ENCODE measurements at places on chromosomes 16 and 17.
A peak's percentile ranks its signal among the peaks of the same experiment; 100 is the strongest.

DNA sequence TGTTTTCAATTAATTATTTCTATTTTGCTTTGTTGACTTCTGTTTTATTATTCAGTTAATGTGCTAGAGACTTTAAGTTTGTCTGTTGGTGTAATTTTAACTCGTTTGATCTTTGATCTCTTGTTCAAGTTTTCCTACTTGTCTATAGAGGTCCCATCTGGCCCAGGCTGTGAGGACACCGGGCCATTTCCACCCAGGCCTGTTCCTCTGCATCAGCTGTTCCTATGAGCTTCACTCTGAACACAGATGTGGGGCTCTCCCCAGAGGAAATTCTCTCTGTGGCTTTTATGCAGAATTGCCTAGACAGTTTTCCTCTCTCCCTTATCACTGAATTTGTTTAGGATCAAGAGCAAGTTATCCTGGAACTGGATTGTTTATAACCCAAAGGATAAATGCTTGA lies 44.7 kb downstream of the MYO18A start:
- no peak for DNase-seq

- no peak for DNase-seq
Observed at GRCh38 chr16:49828533-49829267, 27.2 kb downstream of the ZNF423 start.

DNA sequence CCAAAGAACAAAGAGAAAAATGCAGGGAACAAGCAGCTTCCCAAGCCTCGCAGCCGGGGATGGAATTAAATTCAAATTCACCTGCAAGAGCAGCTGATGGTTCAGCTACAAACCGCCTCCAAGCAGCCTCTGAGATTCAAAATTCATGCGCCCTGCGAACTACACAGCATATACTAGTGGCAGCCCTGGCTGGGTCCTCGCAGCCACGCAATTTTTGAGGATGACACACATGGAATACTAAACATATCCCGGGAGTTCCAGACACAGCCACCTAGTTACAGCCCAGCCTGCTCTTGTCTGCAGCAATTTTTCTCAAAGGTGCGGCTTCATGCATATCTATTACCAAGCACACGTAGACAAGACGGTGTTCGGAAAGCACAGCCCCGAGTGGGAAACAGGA lies 35.9 kb upstream of the KIFC3 start:
- DNase-seq, result no peak

- DNase-seq, result peak; percentile 90
Observed at GRCh38 chr17:43900183-43900857, 7.0 kb downstream of the MPP2 start.

DNA sequence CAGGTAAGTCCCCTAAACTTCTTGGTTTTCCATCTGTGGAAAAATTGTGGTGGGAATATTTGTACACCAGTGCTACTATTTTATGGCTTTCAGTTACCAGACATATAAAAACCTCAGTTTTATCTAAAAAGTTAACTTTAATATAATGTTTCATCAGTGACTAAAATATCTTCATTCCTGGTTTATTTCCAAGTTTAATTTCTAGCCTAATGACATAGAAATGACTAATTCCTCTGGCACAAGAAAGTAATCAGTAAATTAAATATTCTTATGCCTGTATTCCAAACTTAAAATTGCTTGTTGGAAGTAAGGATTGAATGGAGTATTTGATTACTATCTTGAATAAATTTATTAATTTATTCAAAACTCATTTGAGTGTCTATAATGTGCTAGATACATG lies 757.0 kb downstream of the CDH11 start:
- no peak for DNase-seq

- no peak for DNase-seq
Observed at GRCh38 chr17:75889454-75889853, 7.3 kb downstream of the TRIM65 start.

GRCh38 chr16:67150047-67150832 lies 558 bp downstream of the B3GNT9 start:
- no peak for DNase-seq

DNA sequence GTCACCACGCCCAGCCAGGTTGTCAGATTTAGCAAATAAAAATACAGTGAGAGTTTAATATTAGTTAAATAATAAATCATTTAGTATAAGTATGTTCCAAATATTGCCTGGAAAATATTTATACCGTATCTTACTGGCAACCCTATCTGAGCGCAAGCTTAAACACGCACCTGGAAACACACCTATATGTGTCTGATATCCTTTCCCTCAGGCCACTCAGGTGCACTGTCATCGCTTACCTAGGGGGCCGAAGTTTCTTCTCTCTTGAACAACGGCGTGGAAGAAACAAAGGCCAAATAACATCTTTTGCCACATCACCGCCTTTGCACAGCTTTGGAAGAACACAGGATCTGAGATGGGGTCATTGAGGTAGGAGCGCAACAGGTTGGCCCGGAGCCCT lies 54.0 kb downstream of the LYRM1 start:
- no peak for DNase-seq

GRCh38 chr16:556474-557173 lies 3.6 kb upstream of the PRR35 start:
- DNase-seq, result no peak

DNA sequence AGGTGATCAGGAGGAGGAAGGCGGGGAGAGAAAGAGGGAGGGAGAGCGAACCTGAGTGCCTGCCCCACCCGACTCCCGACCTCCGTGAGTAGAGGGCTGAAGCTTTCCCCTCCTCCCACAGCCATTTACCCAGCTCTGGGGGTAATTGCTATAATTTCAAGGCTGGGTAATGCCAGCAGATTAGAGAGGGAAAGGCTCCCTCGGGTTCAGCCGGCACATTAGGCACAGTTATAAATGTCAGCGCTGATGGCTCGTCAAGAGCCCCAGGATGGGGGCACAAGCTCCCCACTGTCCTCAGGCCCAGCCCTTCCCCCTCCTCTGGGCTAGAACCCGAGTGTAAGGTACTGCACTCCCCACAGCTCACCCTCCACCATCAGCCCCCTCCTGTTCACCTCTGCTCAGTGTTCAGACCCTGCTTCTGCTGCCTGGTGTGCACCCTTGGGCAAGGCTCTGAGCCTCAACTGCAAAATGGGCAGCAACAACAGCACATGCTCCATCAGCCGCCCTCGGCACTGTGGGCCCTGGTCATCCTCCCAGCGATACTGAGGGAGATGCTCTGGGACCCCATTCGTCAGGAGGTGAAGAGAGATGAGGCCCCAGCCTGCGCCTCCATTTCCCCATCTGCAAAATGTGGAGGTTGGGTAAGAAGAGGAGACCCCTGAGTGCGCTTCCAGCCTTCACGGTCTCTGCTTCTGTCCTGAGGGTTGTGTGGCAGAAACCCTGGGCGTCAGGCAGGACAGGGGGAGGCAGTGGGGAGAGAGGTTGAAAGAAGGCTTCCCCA lies 77.2 kb downstream of the NT5M start:
- DNase-seq, result no peak

DNA sequence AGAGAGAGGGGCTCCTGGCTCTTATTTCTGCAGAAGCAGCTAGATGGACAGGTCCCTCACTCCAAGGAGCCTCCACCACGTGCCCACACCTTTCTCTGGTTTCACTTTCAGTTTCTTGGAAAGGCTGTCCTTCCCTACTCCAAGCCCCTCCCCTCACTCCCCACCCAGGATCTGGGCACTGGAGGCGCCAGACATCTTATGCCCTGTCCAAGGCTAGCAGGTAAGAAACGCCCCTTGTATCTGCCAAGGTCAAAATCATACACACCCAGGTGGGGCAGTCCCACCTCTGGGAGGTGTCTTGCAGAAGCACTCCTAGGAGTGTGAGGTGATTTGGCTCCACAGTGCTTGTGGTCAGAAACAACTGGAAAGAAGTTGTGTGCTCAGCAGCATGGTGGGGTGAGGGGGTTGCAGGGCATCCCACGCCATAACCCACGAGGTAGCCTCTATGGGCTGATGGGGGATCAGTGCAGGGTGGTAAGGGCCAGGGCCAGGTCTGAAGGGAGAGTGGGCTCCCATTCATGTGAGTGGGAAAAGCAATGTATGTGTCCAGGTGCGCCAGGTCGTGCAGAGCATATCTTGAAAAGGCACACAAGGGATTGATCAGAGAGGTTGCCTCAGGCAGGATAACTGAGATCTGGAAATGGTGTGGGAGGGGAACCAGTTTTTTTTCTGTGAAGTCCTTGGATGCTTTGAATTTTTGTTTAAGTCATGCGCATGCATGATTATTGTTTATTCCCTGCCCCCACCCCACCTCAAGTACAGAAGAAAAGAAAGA lies 31.8 kb upstream of the PRM1 start:
- peak; percentile 73 for DNase-seq

DNA sequence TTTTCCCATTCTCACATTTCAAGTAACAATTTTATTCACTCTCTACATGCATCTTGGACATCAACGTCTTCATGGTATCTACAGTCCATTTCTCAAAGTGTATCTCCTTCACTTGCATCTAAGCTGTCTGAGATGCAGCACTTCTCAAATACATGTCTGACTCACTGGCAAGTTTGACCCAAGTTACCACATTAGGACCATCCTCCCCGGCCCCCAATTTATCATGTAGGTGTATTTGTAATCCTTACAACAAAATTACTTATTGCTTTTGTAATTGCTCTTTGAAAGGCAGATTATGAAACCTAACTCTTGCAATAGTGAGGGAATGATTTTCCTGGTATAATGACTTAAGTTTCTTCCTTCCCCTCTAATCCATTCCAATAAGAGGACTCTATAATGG lies 28.9 kb upstream of the ULK2 start:
- DNase-seq, result no peak

- no peak for DNase-seq
Observed at GRCh38 chr17:2571523-2572303, 21.7 kb upstream of the PAFAH1B1 start.

DNA sequence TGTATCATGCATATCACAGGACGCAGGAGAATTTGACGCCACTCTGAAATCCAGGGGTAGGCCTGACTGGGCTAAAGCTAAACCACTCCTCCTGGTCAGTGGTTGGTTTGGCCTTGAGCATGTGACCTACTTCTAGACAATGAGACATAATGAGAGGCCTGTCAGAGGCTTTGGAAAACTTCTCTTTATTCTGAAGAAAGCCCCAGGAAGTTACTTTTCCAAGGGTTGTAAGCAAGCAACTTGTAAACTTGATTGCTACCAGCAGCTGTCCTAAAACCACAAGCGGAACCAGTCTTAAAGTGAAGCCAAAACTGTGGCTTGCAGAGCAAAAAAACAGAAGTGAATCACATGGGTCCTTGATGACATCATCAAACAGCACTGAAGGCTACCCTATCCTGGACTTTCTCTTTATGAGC lies 138.2 kb upstream of the COX10 start:
- no peak for DNase-seq

- DNase-seq, result peak; percentile 4
Observed at GRCh38 chr17:37608351-37609169, 658 bp downstream of the SYNRG start.

DNA sequence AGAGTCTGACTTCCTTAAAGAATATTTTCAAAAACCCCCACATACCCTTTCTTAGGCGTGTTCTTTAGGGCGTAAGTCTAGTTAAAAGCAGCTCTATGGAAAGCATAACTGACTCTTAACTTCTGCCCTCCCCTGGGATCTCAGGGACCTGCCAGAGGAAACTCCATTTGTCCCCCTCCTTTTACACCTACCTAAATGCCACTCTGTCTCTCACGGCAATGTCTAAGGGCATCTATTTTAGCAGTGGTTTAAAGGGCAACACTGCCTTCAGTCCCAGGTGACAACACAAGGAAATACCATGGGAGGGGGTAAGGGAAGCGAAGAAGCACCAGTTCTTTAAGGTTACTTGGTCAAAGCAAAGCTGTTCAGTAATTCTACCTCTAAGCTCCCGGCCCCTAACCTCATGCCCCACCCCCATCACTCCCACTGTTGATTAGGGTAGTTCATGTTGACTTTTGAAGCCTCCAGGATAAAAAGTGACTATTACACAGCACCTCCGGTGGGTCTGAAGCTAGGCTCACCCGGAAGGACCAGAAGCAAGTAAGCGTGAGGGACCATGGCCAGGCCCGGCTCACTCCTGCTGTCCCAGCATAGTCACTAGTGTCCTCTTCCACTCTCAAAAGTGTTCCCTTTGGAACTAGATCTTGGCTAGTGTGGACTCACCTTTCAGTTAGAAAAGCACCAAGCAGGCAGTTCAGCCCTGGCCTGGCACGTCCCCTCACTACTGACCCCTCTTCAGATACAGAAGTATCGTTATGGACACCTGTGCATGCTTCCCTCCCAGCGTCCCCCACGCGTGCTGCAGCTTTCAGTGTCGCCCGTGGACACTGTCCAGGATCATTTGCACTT lies 47.1 kb downstream of the CYTH1 start:
- no peak for DNase-seq

GRCh38 chr17:45342306-45342705 lies 25.5 kb upstream of the MAP3K14 start:
- DNase-seq, result no peak

DNA sequence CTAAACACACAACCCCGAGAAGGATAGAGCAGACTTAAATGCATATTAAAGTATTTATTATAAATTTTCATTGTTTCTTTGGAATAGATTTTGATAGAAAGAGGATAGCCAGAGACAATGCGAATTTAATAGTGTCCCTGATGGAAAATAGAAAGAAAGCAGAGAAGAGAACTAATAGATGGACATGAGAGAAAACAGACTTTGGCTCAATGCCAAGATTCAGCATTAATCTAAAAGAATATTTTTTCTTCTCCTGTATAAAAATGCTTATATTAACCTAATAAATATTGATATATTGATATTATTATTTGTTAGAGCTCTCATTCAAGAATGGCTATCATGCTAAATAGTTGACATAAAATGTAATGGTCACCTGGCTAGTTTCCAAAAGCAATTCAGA lies 173.4 kb downstream of the KIF2B start:
- DNase-seq, result no peak

GRCh38 chr16:1488054-1488601 lies 616 bp downstream of the PTX4 start:
- DNase-seq, result no peak

DNA sequence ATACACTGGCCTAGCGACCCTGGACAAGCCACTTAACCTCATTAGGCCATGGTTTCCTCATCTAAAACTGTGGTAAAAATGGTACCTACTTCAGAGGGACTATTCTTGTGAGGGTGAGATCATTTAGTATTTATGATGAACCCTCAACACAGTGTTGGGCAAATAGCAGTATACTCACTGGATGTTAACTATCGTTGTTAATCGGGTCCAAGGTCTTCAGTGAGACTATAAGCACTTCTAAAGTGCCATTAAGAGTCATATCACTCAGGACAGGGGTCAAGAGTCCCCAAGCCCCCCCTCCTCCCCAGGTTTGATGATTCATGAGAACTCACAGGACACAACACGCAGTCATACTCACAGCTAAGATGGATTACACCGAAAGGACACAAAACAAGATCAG lies 11.0 kb downstream of the TK2 start:
- no peak for DNase-seq
